ENCODE measurements at places on chromosomes 6 and 20. TPM values are rescaled to one million over a fixed set of nuclear protein-coding genes. Genes with fewer than 3 reads are reported as not detected.
A peak's percentile ranks its signal among the peaks of the same experiment; 100 is the strongest.

- H3K36me3 ChIP-seq, result no peaks in the 10 kb centered on the region
- H3K27ac ChIP-seq, result no peak overlapping the region
- peak overlapping the region; percentile 40 for H3K4me3 ChIP-seq
- H3K27me3 ChIP-seq, result no peaks in the 10 kb centered on the region
- H3K4me1 ChIP-seq, result peaks cover 12% of the 10 kb centered on the region
Observed at GRCh38 chr6:33191383-33192104, 723 bp downstream of the COL11A2 start.

GSTA1 gene
- polyA plus RNA-seq, result 577 TPM

PHACTR3 gene
- 1.1 TPM for polyA plus RNA-seq

- no peaks in the 10 kb centered on the region for H3K36me3 ChIP-seq
- no peaks in the 10 kb centered on the region for H3K4me1 ChIP-seq
- H3K27me3 ChIP-seq, result no peaks in the 10 kb centered on the region
- DNase-seq, result no peak
- no peak overlapping the region for H3K27ac ChIP-seq
Observed at GRCh38 chr6:10271982-10272381, 142.9 kb downstream of the TFAP2A start.

DNA sequence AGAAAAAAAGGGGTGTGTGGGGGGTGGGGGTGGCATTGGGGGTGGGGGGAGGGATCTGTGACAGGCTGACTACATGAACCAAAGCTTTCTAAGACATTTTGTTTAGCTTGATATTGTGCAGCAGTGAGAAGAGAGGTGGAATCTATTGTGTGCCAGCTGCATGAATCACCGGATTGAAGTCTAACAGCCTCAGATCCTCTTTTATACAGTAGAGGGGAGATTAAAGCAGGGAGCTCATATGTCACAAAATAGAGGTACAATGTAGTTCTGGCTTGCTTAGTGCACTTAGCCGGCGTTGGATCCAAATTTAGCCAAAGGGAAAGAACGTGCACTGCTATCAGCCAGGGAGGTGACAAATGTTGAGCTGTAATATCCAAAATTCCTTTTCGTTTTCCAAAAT is 404.2 kb upstream of the CITED2 start:
- H3K4me1 ChIP-seq, result peaks cover 5% of the 10 kb centered on the region
- no peaks in the 10 kb centered on the region for H3K27me3 ChIP-seq
- DNase-seq, result no peak

DNA sequence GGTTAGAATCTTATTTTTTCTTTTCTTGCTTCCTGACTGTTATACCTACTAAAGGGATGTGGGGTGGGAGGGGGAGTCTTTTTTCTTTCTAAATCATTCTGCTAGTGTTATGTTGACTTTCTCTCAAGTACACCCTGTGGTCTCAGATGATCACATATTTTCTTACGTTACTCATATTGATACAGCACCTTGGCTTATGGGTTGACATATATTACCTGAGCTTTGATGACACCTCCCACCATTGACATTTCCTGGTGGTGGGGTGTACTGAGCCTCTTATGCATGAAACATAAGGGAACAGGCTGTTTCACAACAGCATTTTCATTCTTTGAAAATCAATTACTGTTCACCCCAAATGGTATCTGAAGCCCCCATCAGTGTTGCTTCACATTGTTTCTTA is 169.8 kb downstream of the MMS22L start:
- H3K27ac ChIP-seq, result no peak overlapping the region
- no peak for DNase-seq
- no peaks in the 10 kb centered on the region for H3K4me1 ChIP-seq
- no peak overlapping the region for H3K4me3 ChIP-seq
- H3K36me3 ChIP-seq, result no peaks in the 10 kb centered on the region

DNA sequence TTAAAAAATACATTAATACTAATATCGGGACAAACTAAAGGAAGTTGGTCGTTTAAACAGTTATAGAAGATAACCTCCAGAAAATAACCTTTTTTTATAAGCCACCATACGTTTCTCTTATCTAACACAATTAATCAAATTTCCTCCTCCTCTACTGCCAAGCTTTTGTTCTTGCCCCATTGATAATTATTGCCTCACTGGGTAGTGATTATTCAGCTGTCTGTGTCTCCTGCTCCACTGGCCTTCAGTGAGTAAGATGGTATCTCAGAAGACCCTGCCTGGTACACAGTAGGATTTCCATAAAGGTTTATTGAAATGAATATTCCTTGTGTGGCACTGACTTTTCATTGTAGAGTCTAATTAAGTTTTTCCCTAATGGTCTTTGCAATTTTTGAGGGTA is 165.5 kb upstream of the SCGN start:
- H3K4me1 ChIP-seq, result peaks cover 23% of the 10 kb centered on the region
- no peak overlapping the region for H3K27ac ChIP-seq
- no peaks in the 10 kb centered on the region for H3K27me3 ChIP-seq
- no peaks in the 10 kb centered on the region for H3K36me3 ChIP-seq
- no peak overlapping the region for H3K4me3 ChIP-seq

PSMB8 gene
- 35.7 TPM for polyA plus RNA-seq

VSX1 gene
- polyA plus RNA-seq, result 0.38 TPM

DNA sequence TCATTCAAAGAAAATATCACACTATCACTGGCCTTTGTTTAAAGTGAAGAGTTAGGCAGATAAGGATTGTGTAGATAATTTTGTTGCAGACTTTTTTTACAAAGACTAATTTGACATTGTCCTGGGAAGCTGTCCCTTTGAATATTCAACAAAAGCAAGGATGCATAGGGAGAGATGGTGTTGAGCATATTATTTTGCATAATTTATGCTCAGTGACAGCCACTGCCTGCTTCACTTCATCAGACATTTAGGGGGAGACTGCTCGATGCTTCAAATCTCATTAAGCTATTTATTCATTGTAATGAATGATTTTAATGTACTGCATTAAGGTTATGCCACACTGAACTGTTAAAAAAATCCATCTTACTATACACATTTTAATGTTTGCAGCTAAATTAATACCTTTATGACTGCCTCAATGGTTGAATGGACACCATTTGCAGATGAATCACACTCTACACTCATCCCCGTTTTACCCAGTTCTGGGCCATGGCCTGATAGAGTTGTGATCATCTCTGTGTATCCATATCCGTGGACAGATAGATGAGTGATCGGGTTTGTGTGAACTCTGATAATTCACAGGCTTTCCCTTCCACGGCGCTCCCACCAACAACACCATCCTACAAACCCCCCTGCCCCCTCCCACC is 128.0 kb downstream of the CDH4 start:
- DNase-seq, result no peak
- H3K27me3 ChIP-seq, result no peaks in the 10 kb centered on the region
- no peak overlapping the region for H3K4me3 ChIP-seq
- H3K36me3 ChIP-seq, result no peaks in the 10 kb centered on the region

TRIM10 gene
- 0.17 TPM for polyA plus RNA-seq

GRCh38 chr6:155400654-155400965 is 55.0 kb downstream of the NOX3 start:
- H3K4me3 ChIP-seq, result no peak overlapping the region
- DNase-seq, result no peak
- no peaks in the 10 kb centered on the region for H3K27me3 ChIP-seq
- no peaks in the 10 kb centered on the region for H3K4me1 ChIP-seq
- H3K27ac ChIP-seq, result no peak overlapping the region

CAGE1 gene
- polyA plus RNA-seq, result 7.2 TPM

BCAS4 gene
- polyA plus RNA-seq, result 5.8 TPM

ETV7 gene
- 2.2 TPM for polyA plus RNA-seq

BFSP1 gene
- 7.4 TPM for polyA plus RNA-seq

DNA sequence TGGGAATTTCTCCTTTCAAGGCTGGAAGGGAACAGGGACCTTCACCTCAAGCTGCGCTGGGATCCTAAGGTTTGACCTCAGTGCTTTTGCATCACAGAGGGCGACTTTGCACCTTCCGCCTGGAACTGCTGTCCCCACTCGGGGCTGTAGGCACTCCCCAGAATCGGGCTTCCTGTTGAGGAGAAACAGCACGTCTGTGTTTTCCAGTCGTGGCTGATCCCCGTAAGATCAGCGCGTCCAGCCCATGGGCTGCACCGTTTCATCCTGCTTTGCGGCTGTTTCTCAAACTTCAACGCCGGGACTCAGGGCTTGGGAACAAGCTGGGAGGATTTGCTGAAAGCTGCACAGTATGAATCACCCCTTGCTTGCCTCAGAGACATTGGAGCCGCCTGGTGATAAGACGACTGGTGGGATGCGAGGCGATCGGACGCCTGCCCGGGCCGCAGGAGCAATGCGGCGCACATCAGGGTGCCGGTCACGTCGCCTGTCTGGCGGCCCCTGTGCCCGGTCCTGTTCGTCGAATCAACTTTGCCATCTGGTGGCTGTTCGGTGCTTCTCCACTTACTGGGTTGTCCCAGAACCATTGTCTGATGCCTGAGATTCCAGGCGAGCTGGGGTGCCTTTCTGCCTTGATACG is 53.6 kb upstream of the FRMD1 start:
- peak; percentile 86 for DNase-seq
- H3K4me3 ChIP-seq, result peak overlapping the region; percentile 1
- H3K27me3 ChIP-seq, result no peaks in the 10 kb centered on the region
- H3K36me3 ChIP-seq, result no peaks in the 10 kb centered on the region
- H3K27ac ChIP-seq, result no peak overlapping the region
- peaks cover 19% of the 10 kb centered on the region for H3K4me1 ChIP-seq

ADTRP gene
- polyA plus RNA-seq, result 49.6 TPM

DNA sequence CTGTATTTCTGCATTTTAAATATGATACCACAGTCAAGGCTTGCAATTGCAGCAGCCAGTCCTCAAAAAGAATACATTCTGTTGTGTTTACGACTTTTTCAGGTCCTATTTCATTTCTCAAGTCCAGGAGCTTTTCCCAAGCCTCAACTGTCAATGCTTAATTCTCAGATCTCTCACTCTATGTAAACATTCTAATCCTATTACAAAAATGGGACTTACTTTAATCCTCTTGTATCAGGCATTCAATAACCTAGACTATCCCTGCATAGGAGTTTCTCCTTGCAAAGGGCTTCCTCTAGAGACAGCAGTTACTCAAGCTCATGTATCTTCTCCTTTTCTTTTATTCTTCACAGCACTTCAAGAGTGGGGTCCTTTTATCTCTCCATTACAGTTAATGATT is 1293.0 kb downstream of the GRIK2 start:
- no peaks in the 10 kb centered on the region for H3K27me3 ChIP-seq
- H3K4me1 ChIP-seq, result no peaks in the 10 kb centered on the region
- DNase-seq, result no peak
- H3K27ac ChIP-seq, result no peak overlapping the region
- H3K4me3 ChIP-seq, result no peak overlapping the region

GRCh38 chr6:167797476-167798265 is 29.0 kb upstream of the AFDN start:
- H3K4me3 ChIP-seq, result peak overlapping the region; percentile 4
- DNase-seq, result peak; percentile 13
- no peak overlapping the region for H3K27ac ChIP-seq
- no peaks in the 10 kb centered on the region for H3K36me3 ChIP-seq
- H3K27me3 ChIP-seq, result no peaks in the 10 kb centered on the region
- H3K4me1 ChIP-seq, result peaks cover 4% of the 10 kb centered on the region

- no peaks in the 10 kb centered on the region for H3K4me1 ChIP-seq
- no peak overlapping the region for H3K27ac ChIP-seq
- H3K4me3 ChIP-seq, result no peak overlapping the region
- H3K36me3 ChIP-seq, result no peaks in the 10 kb centered on the region
- no peak for DNase-seq
- no peaks in the 10 kb centered on the region for H3K27me3 ChIP-seq
Observed at GRCh38 chr20:43794326-43794725, 67.5 kb upstream of the GTSF1L start.

GRCh38 chr6:100808638-100809275 is 72.4 kb downstream of the ASCC3 start:
- no peaks in the 10 kb centered on the region for H3K4me1 ChIP-seq
- H3K27ac ChIP-seq, result no peak overlapping the region
- H3K36me3 ChIP-seq, result no peaks in the 10 kb centered on the region
- H3K4me3 ChIP-seq, result no peak overlapping the region
- no peak for DNase-seq

DNA sequence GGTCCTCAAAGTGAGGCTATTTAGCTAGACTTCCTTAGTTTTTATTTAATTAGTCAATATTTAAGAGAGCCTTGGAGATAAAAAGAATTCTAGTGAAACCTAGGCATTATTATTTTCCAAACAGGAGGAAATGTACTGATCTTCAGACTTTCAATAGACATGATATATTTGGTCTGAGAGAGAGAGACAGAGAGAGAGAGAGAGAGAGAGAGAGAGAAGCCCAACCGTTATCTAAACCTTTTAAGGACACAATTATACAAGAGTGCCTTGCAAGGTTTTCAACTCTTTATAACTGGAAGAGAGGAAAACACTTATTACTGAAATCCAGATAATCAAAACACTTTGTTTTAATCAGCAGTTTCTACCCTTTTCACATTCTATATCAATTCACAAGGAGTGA is 64.8 kb downstream of the BACH2 start:
- H3K4me1 ChIP-seq, result no peaks in the 10 kb centered on the region
- no peak overlapping the region for H3K4me3 ChIP-seq
- no peaks in the 10 kb centered on the region for H3K27me3 ChIP-seq

DNA sequence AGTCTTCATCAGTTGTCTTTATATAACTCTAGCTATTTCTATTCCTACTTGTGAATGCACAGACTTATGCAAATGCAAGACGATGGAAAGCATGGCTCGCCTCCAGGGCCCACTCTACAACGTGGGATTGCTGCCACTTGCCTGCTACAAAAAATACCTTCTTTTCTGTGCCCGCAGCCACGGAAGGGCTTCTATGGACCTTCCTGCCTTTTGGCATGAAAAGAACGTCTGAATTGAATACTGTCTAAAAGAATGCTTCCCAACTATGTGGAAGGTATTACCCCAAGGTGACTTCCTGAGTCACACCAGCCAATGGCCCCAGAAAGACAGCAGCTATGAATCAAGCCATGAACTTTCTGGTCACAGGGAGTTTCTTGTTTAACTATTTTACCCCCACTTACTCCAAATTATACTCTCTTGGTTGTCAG is 261.2 kb downstream of the HIVEP2 start:
- no peaks in the 10 kb centered on the region for H3K27me3 ChIP-seq
- H3K36me3 ChIP-seq, result no peaks in the 10 kb centered on the region
- no peak overlapping the region for H3K4me3 ChIP-seq
- H3K27ac ChIP-seq, result no peak overlapping the region

TMX4 gene
- 236 TPM for polyA plus RNA-seq

DNA sequence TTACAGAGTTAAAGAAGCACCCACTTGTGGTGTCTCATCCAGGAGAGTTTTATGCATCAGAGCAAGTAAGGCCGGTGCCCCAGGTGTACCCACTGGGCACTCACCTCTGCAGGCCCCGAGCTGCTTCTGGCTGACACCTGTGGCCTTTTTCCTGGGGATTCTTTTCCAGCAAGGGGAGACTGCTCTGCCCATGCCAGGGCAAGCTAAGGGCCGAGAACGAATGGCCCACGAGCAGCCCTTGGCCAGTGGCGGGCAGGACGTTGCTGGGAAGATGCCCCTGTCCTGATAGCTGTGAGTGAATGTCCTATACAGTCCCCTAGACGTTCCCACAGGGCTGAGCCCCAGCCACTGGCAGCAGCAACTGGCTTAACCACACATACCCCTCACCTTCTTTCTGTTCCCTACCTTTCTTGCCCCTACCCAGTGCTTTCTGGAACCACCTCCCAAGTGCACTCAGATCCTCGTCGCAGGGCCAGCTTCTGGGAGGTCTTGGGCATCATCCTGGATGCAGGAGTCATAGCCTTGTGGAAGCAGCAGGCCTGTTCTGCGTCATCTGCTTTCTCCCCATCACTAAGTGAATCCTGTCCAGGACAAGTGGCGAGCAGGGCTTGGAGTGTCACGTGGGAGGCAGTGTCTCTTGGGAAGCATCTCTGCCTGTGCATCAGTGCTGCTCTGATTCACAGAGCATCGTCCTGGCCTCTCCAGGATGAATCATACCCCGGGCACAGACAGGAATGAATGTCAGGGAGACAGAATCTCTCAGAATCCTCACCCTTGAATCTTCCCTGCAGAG is 32.5 kb downstream of the SYNDIG1 start:
- no peaks in the 10 kb centered on the region for H3K36me3 ChIP-seq
- no peaks in the 10 kb centered on the region for H3K27me3 ChIP-seq
- no peaks in the 10 kb centered on the region for H3K4me1 ChIP-seq
- no peak for DNase-seq
- no peak overlapping the region for H3K4me3 ChIP-seq
- H3K27ac ChIP-seq, result no peak overlapping the region

DYNLRB1 gene
- polyA plus RNA-seq, result 155 TPM

All from testis (tissue), 5 donors.